ENCODE measurements at places on chromosomes 7 and 10.
A peak's percentile ranks its signal among the peaks of the same experiment; 100 is the strongest.

DNA sequence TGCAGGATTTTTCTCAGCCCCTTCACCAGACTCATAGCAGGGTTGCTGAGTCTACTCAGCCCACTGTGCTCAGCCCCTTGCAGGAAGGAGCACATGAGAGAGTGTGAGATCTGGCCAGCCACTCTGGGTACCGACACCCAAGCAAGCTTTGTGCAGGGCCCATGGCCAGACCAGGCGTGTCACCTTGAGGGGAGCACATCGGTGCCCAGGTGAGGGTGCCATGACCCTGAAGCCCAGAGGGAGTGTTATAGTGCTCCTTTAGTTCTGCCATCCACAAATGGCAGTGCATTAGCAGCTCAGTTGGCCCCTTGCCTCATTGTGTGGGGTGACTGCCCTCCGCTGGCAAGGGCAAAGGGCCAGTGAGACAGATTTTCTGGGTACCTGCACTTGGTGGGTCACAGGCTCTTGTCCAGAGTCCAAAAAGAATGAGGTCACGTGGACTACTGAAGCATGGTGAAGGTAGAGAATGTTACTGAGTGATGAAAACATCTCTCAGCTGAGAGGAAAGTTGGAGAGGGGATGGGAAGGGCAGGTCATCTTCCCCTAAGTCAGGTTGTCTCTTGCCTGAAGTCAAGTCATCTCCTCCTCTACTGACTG lies 181.8 kb downstream of the MACC1 start:
- DNase-seq: no peak

GRCh38 chr10:15742836-15743235 lies 23.1 kb upstream of the ITGA8 start:
- no peak for DNase-seq

- no peak for DNase-seq
Measured at GRCh38 chr10:112467541-112468075, 20.6 kb downstream of the VTI1A start.

DNA sequence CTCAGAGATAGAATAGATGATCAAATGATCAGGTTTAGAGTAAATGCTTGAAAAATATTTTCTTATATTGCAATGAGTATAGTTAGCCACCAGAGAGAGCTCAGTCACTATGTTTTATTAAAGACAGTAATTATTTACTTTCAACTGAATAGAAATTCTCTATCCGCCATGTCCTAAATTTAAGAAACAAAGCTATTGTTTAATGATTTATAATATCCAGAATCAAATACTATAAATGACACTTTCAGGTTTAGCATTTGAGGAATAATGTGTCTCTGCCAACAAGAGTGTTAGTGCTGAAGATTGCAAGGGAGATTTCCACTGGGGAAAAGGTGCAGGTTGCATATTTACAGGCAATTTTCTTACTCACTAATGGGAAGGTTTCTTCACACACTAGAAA lies 184.7 kb downstream of the DGKB start:
- peak; percentile 26 for DNase-seq

- peak; percentile 15 for DNase-seq
Measured at GRCh38 chr10:20185116-20185515, 368.9 kb downstream of the PLXDC2 start.

GRCh38 chr10:89029785-89030437 lies 39.3 kb downstream of the FAS start:
- DNase-seq: peak; percentile 81

GRCh38 chr7:18792871-18793595 lies 297.5 kb downstream of the HDAC9 start:
- peak; percentile 82 for DNase-seq

- peak; percentile 78 for DNase-seq
Measured at GRCh38 chr10:33421789-33422462, 87.5 kb upstream of the NRP1 start.

DNA sequence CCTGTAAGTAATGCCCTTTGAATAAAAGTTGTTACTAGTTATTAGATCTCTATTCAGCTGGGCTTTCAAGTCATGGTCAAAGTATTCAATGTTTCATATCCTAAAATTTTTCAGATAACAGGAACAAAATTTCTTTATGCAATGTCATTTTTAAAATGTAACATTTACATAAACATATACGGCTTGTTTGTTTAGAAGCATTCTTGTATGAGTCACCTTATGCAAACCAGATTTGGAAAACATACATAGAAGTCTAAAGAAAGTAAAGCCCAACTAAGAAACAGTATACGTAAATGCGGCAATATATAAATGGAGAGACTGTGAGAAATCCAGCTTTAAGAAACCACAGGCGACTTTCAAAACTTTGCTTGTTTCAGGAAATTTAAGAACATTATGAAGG lies 10.5 kb downstream of the TMEM168 start:
- no peak for DNase-seq

DNA sequence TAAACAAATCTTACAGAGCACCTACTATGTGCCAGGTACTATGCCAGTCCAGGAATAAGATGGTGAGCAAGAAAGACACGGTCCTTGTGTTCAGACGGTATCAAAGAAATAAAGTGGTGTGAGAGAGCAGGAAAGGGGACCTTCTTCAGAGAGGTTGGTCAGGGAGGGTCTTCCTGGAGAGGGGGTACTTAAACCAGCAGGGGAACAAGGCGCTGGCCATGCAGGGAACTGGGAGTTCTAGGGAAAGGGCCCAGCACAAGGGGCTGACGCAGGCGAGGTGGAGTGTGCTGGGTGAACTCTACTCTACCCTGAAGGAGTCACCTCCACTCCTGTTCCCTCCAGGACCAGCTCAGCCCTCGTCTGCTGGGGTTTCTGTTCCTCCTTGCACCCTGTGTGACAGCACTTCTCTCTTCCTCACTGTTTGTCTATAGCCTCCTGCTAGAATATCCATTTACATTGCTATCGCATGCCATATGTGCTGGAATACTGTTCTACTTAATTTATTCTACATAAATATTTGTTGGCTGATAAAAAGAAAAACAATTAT lies 73.5 kb downstream of the AOAH start:
- DNase-seq: no peak

DNA sequence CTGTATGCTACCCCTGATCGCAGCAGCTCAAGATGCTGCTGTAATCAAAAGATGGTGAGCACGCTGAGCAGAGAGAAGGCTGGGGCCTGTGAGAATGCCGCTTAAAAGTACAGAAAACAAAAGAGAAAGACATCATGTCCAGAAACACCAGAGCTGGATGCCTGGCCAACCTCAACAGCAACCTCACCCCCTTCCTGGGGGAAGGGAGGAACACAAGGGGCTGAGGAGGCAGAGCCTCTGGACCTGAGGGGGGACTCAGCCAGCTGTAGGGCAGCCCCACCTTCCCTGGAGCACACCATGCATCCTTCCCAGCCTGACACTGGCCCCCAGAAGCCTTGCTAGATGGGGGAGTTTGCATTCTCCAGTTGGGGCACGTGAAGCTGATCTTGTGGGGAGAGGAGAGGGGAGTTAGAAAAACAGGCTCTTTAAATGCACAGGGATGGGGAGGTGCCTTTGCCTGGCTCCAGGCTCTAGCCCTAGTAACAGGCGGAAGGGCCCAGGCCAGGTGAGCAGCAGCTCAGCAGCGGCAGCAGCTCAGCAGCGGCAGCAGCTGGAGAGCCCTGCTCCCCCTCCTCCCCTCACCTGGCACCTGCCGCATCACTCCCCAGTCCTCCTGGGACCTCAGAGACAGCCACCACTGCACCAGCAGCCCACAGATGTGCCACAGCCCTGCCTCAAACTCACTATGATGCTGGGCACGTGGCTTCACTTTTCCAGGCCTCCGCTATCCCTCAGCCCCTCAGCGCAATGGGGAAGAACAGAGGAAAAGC lies 156.3 kb downstream of the NEURL1 start:
- DNase-seq: no peak

DNA sequence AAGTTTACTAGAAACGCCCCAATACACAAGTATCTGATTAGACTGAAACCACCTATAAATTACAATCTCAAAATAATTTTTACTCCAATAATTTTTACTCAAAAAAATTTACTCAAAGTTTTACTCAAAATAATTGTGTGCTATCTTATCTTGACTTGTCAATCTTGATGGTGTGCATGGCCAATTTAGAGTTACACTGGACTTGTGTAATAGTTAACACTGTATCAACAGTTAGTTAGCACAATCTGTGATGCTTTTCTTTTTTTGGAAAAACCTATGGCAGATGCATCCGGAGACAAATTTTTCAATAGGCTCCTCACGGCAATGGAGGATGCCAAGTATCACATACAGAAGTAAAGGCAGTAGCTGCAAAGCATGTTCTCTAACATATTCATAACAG lies 24.9 kb downstream of the LMOD2 start:
- no peak for DNase-seq

DNA sequence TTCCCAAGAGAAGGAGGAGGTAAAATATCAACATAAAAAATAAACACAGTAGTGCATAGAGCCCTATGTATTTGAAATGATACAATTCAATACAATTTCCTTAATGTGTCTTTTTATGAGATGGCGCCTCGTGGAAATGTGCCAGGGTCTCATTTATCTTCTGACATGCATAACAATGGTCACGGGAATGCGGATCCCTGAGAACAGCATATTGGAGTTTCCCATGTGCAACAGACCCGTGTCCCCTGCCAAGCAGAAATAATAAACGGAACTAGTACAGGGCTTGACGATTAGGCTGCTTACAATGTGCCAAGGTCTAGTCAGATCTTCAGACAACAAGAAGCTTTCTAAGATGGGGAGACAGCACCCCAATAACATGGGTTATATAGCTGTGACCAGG lies 217.9 kb downstream of the ARHGAP21 start:
- no peak for DNase-seq

- DNase-seq: peak; percentile 2
Measured at GRCh38 chr7:122040147-122040546, 103.9 kb downstream of the AASS start.

DNA sequence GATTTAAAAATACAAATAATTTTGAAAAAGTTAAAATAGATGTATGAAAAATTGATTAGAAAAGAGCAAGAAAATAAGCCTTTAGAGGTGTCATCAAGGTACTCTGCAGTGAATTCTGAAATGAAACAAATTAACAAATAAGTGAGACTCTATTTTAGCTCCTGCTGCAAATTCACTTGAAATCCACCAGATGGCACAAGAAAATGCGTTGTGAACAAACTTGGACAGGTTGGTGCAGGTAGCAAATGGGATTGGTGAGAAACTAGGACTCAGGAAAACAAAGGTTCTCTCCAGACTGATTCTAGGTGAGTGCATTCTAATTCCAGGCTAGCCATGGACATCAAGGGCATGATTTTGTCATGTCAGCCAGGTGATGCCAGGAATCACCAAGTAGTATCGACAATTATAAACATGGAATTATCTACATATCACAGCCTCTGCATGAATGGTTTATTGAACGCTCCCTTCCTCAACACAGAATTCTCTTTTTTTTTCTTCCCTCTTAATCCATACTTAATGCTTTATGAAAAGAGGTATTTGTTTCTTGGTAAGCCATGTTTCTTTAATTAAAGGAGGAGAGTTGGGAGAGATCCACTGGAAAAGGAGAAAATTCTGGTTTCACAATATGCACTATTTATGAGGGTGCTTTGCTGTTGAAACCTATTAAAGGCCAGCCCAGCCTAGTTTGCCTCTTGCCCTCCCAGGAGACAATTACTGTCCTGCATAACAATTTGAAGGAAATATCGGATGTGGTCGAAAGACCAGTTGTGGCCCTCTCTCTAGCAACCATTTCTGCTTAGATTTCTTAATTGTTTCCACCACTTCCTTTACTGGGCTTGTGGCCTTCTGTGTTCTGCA lies 118.1 kb downstream of the ZNF365 start:
- DNase-seq: peak; percentile 9

DNA sequence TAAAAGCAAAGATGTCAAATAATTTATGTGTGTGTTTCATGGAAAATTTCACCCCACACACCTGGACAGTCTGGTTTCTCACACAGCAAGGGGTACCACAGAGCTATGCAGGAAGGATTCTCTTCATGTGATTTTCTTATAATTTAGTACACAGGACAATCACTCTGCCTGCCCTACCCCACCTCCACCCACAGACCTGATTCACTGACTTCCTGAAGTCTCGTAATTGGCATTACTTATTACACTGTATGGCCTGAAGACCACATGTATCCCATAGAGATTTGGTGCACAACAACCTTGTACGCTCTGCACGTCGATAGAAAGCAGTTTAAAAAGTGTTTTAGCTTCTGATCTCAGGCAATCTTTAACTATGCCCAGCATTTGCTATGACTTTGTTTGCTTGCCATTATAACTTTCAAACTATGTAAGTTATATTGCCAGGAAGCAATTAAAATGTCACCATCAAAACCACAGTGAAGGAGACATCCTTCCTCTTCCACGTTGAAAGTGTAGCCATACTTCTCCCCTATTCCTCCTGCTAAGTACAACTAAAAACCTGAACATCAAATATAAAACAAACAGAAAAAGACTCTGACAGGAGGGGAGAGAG lies 279.4 kb upstream of the IMMP2L start:
- peak; percentile 3 for DNase-seq

- no peak for DNase-seq
Measured at GRCh38 chr10:13117841-13118783, 18.1 kb downstream of the OPTN start.
